Thoracic aorta (tissue), 2 donors: ENCODE measurements at places on chromosomes 7 and 10.

GRCh38 chr7:85186521-85187241, at the start of gene SEMA3D:
Gene SEMA3D (minus strand): TSS chr7:85187056. CDS start chr7:85121891, 65,165 bp downstream.
- peak within 1 kb of the TSS; percentile 89 for H3K4me3 ChIP-seq
- H3K27me3 ChIP-seq = no peaks in the 10 kb centered on the region
- peaks cover 5% of the 10 kb centered on the region for H3K4me1 ChIP-seq
- DNase-seq = peak; percentile 7
- H3K27ac ChIP-seq = peak within 1 kb of the TSS; percentile 93

GRCh38 chr10:1216574-1217236, 160.5 kb downstream of the WDR37 start:
- no peak overlapping the region for H3K4me3 ChIP-seq
- no peak for DNase-seq
- no peaks in the 10 kb centered on the region for H3K4me1 ChIP-seq
- no peaks in the 10 kb centered on the region for H3K27me3 ChIP-seq
- no peaks in the 10 kb centered on the region for H3K36me3 ChIP-seq

DNA sequence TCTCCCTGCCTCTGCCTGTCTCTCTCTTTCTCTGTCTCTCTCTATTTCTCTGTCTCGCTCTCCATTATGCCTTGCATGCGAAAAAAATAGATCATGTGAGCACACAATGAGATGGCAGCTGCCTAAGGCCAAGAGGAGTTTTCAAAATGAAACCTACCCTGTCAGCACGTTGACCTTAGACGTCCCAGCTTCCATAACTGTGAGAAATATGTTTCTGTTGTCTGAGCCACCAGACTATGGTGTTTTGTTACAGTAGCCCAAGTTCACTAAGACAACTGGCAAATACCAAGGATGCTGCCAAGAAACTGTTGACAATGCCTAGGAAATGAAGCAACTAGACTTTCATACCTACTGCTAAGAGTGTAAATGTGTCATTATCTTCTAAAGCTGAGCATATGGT, 70.6 kb upstream of the PLXDC2 start:
- H3K27ac ChIP-seq = no peak overlapping the region
- H3K4me1 ChIP-seq = no peaks in the 10 kb centered on the region
- no peaks in the 10 kb centered on the region for H3K36me3 ChIP-seq
- H3K4me3 ChIP-seq = no peak overlapping the region

DNA sequence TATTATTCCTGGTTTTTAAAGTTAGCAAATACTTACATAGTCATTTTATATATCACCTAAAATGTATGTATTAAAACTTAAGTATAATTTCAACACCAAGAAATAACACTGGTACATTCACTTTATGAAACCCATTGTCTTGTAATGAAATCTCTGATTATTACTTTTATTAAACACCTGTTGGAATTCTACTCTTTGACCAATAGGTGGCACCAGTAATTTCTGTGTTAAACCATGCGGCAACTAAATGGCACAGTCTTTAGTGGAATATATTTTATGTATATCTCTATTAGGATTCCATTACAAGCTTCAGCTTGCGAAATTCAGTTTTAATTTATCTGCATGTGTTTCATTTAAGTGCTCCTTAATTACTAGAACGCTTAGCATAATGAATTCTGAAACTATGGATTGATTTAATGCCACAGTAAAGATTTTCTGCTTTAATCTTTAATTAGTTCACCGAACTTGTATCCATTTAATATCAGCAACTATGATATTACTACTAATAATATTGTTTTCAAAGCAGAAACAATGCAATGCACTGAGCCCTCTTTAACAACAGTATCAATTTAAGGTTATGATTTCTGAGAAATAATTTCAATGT, 181.3 kb downstream of the MAGI2 start:
- no peaks in the 10 kb centered on the region for H3K4me1 ChIP-seq
- no peak overlapping the region for H3K4me3 ChIP-seq
- no peak for DNase-seq
- no peaks in the 10 kb centered on the region for H3K27me3 ChIP-seq

DNA sequence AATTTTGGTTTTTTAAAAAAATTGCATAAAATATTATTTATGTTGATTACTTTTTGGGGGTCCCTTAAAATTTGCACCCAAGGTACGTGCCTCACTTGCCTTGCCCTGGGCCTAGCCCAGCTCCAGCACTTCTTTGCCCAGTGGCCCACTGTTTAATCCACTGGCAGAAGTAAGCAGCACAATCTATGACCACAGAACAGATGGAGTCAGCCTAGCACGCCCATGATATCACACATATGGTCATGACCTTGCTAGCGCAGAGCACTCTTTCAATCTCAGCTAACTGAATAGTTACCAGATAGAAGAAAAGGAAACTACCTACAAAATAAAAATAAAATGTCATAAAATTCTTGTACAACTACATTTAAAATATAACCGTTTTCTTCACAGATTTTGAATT, 5.6 kb downstream of the OGA start:
- no peak overlapping the region for H3K4me3 ChIP-seq
- no peak for DNase-seq

DNA sequence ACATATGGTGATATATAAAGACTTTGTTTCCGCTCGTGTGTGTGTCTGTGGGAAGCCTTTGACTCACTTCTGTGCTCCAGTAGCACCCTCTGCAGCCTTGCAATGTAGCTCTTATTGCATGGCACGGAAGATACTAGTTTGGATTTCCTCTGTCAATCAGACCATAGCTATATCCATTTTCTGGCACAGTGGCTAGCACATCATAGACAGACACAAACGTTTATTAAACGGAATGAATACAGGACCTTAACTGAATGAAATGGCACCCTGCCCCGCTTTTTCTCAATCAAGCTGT, 124.0 kb upstream of the PTPN20 start:
- no peaks in the 10 kb centered on the region for H3K27me3 ChIP-seq
- H3K36me3 ChIP-seq = no peaks in the 10 kb centered on the region
- H3K4me1 ChIP-seq = no peaks in the 10 kb centered on the region
- no peak for DNase-seq
- peak overlapping the region; percentile 72 for H3K27ac ChIP-seq

GRCh38 chr10:28125701-28126100, 126.8 kb upstream of the ODAD2 start:
- H3K4me1 ChIP-seq = peaks cover 20% of the 10 kb centered on the region
- DNase-seq = no peak
- no peaks in the 10 kb centered on the region for H3K27me3 ChIP-seq
- H3K4me3 ChIP-seq = no peak overlapping the region
- H3K36me3 ChIP-seq = peaks cover 7% of the 10 kb centered on the region

- H3K27ac ChIP-seq = peak within 1 kb of the TSS; percentile 91
- H3K36me3 ChIP-seq = no peaks in the 10 kb centered on the region
- peak within 1 kb of the TSS; percentile 98 for H3K4me3 ChIP-seq
- H3K4me1 ChIP-seq = peaks cover 52% of the 10 kb centered on the region
Measured at GRCh38 chr10:95290461-95291364, at the start of gene PDLIM1. Gene PDLIM1 (minus strand): TSS chr10:95291003. CDS start chr10:95290915, 88 bp downstream.

- no peaks in the 10 kb centered on the region for H3K36me3 ChIP-seq
- H3K27ac ChIP-seq = no peak overlapping the region
- H3K4me3 ChIP-seq = no peak overlapping the region
- no peak for DNase-seq
Measured at GRCh38 chr10:81806842-81807241, 68.2 kb upstream of the NRG3 start.

DNA sequence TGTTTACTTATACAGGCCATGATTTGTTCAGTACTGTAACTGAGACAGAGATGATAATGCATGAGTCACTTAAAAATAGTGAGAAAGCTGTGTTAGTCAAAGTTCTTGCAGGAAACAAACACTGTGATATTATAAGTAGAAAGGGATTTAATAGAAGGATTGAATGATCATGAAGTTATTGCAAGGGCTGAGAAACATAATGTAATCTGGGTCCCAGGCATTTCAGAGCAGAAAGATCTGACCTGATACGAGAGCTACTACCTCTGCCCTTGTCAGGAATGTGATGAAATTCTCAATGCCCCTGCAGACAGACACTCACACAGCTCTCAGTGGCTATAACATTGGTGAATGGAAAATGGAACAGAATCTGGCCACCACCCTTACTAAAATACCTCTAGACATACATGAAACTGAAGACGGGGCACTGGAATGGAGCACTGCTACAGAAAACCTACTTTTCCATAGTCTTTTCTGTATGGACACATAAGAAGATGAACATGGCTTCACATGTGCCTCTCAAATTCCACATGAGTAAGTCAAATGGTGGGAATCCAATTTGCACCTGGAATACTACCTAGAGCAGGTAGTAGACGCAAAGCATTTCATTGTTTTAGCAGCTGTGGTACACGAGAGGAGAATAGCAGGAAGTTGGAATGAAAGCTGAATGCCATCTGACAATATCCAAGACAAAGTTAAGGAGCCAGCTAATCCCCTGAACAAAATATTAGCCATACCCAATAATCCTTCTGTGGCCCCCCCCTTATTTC, 19.1 kb upstream of the VWDE start:
- H3K4me1 ChIP-seq = no peaks in the 10 kb centered on the region
- H3K27me3 ChIP-seq = no peaks in the 10 kb centered on the region
- no peak overlapping the region for H3K27ac ChIP-seq
- DNase-seq = no peak
- no peaks in the 10 kb centered on the region for H3K36me3 ChIP-seq

- no peak overlapping the region for H3K4me3 ChIP-seq
- no peaks in the 10 kb centered on the region for H3K36me3 ChIP-seq
- no peak for DNase-seq
- H3K27me3 ChIP-seq = no peaks in the 10 kb centered on the region
Measured at GRCh38 chr7:47837826-47838225, 110.4 kb downstream of the PKD1L1 start.

- no peak overlapping the region for H3K4me3 ChIP-seq
- H3K4me1 ChIP-seq = no peaks in the 10 kb centered on the region
- no peak for DNase-seq
- no peaks in the 10 kb centered on the region for H3K36me3 ChIP-seq
- no peak overlapping the region for H3K27ac ChIP-seq
Measured at GRCh38 chr7:157875230-157876179, 538.7 kb downstream of the DNAJB6 start.

GRCh38 chr10:3755440-3756359, 29.3 kb downstream of the KLF6 start:
- peak overlapping the region; percentile 68 for H3K27ac ChIP-seq
- no peak for DNase-seq
- H3K36me3 ChIP-seq = no peaks in the 10 kb centered on the region
- no peak overlapping the region for H3K4me3 ChIP-seq
